HT1080 (cell line): ENCODE measurements at places on chromosomes 13 and 19.

GRCh38 chr19:54918499-54918898 is 12.6 kb downstream of the NCR1 start:
- no peak for DNase-seq

GRCh38 chr19:45752639-45753038 is 16.4 kb downstream of the SIX5 start:
- peak; percentile 43 for DNase-seq

DNA sequence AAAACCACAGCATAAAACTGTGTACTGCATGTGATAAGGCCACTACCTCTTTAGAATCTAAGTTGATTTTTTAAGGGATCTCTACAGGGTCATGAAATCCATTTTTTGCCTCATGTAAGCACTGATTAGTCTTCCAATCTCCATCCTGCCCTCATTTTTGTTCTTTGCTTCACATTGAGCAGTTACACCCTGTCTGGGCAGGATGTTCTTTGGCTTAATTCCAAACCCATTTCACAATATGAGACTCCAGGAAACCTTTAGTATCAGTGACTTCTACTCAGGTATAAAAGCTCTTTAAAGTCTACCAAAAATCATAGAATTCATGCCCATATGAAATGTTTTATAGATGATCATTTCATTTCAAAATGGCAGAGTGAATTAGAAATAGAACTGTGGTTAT is 592.6 kb downstream of the TBC1D4 start:
- no peak for DNase-seq

GRCh38 chr19:3451451-3451866 is 28.9 kb downstream of the SMIM24 start:
- DNase-seq: peak; percentile 28

- DNase-seq: no peak
Measured at GRCh38 chr13:45166858-45167257, 34.0 kb downstream of the KCTD4 start.

- no peak for DNase-seq
Measured at GRCh38 chr19:47445937-47446402, 25.7 kb downstream of the SLC8A2 start.

GRCh38 chr13:99894105-99894839 is 77.3 kb downstream of the ZIC5 start:
- no peak for DNase-seq

DNA sequence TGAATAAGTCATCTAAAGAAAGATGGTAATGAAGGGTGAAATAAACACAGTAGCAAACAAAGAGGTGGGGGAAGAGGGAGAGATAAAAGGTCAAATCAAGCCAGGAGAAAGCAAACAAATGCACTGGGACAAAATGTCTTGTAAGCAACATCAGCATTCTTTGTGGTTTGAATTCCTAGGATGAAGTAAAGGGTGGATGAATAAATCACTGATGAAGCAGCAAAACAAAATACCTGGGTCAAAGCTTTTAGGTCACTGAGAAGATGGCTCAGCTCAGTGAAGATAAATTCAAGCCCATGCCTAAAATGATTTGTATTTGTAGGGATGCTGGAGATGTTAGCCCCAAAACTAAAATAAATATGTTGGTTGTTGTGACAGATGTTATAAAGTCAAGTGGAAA is 86.5 kb upstream of the FBXL3 start:
- no peak for DNase-seq

- no peak for DNase-seq
Measured at GRCh38 chr13:23453132-23453531, 19.6 kb upstream of the SACS start.

DNA sequence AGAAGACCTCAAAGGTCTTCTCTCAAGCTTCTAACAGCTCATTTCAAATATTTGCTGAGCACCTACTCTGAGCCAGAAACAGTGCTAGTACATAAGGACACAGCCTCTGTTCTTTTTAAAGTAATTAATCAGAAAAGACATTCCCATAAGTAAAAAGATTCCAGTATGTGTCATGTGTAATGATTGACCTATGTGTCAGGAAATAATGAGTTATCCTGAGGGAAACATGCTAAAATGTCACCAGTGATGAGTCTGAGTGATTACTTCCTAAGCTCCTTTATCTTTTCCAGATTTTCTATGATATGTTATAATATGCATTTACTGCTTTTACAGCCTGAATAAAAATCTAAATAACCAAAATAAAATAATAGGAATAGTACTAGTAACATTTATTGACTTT is 107.6 kb downstream of the SLC25A15 start:
- DNase-seq: no peak

GRCh38 chr19:4516939-4517300 is 1.4 kb downstream of the PLIN4 start:
- DNase-seq: no peak

DNA sequence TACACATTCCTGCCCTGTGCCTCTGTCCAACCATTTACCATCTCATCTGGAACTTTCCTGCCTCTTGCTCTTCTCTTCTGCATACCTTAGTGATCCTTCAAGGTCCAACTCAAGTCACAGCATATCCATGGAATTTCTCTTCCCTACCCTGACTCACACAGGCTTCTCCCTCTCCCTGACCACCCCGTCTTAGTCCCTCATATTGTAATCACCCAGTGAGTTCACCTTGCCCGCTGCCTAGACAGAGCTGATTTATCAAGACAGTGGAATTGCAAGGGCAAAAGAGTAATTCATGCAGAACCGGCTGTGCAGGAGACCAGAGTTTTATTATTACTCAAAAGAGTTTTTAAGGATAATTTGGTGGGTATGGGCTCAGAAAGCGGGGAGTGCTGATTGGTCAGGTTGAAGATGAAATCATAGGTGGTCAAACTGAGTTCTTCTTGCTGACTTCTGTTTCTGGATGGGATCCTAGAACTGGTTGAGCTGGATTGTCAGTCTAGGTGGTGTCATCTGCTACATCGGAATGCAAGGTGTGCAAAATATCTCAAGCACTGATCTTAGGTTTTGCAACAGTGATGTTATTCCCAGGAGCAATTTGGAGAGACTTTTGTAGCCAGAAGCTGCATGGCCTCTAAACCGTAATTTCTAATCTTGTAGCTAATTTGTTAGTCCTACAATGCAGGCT is 67.2 kb downstream of the HSPH1 start:
- no peak for DNase-seq

- no peak for DNase-seq
Measured at GRCh38 chr13:64845110-64845509, 2385.0 kb downstream of the PCDH9 start.

DNA sequence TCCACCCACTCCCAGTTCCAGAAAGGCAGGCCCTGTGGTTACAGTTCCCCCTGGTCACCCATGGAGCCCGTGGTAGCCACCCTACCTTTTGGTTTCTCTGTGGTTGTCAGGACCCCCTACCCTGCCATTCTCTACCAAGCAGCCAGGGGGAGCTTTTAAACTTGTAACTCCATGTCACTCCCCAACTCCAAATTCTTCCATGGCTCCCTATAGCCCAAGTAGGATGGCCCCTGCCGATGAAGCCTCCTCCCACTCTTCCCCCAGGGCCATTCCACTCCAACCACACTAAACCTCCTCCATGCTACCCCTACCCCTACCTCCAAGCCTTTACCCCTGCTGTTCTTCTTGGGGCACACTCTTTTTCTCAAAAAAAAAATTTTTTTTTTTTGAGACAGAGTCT is 2.2 kb downstream of the S1PR2 start:
- peak; percentile 32 for DNase-seq

- DNase-seq: no peak
Measured at GRCh38 chr13:23770428-23770827, 118.8 kb downstream of the MIPEP start.

- no peak for DNase-seq
Measured at GRCh38 chr19:41925208-41926003, 2.8 kb downstream of the ERFL start.

DNA sequence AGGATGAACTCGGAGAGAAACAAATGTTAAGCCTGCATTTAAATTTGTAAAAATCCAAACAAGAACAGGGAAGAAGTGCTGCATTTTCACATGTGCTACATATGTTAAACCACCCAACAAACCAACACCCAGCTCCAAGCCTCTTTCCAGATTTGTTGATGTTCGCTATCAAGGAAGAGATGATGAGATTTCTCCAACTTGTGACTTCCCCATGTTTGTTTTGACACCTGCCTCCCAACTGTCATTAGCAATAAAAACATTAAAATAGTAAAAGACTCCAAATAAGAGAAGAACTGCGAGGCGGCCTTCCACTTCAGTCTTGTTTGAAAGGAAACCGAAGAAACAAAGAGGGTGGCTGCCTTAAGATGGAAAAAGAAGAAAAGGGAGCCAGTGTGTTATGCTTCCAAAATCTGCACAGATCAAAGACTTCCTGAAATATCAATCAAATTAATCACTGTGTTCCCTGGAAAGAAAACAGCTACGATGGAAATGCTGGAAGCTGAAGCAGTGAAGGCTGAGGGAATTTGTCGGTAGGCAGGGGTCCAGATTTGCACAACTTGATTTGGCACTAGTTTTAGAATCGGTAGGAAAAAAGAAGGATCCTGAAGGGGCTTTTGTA is 14.0 kb upstream of the GGACT start:
- DNase-seq: no peak

GRCh38 chr19:39156326-39157230 is 31.0 kb downstream of the PAK4 start:
- peak; percentile 30 for DNase-seq

GRCh38 chr19:861756-862580 is 2.5 kb downstream of the CFD start:
- DNase-seq: no peak

GRCh38 chr19:28475525-28475924 is 737.4 kb downstream of the UQCRFS1 start:
- no peak for DNase-seq

GRCh38 chr13:97932036-97932435 is 21.4 kb upstream of the IPO5 start:
- no peak for DNase-seq

DNA sequence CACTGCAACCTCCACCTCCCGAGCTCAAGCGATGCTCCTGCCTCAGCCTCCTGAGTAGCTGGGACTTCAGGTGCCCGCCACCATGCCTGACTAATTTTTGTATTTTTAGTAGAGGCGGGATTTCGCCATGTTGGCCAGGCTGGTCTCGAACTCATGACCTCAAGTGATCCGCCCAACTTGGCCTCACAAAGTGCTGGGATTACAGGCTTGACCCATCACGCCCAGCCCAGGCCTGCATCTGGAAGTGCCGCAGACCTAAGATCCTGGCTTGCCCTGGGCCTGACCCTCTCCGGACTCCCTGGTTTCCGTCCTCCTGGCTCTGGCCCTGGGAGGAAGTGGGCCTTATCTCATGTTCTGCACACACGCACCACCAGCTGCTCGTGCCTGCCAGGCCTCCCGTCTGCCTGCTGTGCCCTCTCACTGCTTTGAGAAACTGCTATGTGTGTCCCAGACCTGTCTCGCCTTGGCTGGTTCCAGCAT is 4.7 kb upstream of the PTGIR start:
- no peak for DNase-seq

GRCh38 chr19:51097166-51097738 is 11.0 kb downstream of the CTU1 start:
- DNase-seq: peak; percentile 55
